Panc1 (cell line): ENCODE measurements at places on chromosomes 2 and 18. TPM values are rescaled to one million over a fixed set of nuclear protein-coding genes. Genes with fewer than 3 reads are reported as not detected.

- DNase-seq: no peak
Measured at GRCh38 chr2:48395658-48396057, 134.3 kb upstream of the STON1 start.

DNA sequence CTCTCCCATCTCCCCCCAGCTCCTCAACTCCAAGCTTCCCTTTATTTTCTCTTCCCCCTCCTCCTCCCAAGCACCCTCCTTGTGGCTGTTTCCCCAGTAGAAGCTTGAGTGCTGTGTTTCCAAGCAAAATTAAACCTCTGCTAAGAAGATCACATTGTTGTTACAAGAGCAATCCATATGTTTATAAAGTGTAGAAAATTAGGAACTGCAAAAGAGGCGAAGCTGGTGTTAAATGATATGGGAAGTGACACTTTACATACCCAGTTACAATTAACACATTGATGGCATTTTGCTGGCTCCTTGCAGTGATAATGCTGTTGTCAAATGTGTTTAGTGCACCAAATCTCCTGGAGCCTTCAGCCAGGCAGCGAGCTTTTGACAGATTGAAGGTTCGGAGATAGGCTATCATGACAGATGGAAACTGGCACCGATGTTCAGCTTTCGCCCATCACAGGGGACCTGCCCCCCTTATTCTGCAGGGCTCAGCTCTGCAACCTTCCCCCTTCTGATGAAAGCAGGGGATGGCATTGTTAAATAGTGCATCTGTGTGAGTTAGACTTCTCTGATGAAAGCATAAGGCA, 259.8 kb upstream of the ATP5MC3 start:
- DNase-seq: no peak

PLEKHM3 gene
- 2.5 TPM for total RNA-seq

DNA sequence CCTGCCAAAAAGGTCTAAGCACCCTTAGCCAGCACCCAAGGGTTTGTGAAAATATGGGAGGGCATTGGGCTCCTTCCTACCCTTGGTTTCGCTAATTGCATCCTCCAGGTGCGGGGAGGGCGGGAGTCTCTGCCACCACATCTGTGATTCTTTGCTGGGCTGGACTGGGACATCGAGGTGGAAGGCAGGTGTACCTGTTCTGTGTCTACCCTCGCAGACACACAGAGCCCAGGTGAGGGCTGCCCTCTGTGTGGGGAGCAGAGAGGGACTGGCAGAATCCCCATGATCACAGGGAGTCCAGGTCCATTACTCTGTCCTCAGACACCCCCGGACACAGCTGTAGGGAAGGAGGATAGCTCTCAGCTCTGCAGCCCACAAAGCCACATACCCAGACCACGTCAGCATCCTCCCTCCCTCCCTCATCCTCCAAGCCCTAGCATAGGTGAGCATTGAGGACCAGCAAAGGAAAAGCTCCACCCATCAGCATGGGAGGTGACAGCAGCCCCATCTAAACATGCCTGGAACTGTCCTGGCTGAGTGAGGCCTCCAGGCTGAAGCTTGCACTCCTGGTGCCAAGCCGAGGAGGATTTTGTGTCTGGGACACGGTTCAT, 49.8 kb downstream of the PLB1 start:
- DNase-seq: no peak

DNA sequence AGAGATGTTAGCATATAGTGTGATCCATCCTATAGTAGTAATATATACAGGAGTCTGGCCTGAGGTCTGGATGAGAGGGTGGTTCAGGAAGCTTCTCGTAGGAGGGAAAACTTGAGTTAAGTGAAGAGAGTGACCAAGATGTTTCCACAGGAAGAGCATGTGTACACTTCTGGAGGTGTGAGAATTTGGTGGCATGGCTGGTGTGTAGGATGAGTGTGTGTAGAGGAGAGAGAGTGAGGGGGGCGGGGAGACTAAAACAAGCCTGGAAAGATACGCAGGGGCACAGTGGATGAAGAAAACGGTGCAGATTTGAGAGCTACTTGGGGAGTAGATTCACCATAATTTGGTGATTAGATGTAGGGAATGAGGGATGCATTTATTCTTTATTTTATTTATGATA, 43.5 kb upstream of the CTLA4 start:
- no peak for DNase-seq
